Putamen (tissue), 1 donor: ENCODE measurements at places on chromosomes 11 and 22.

- DNase-seq: no peak
These were observed 158.5 kb downstream of the CCDC34 start for GRCh38 chr11:27204529-27204928.

GRCh38 chr11:122491509-122491908 is 164.0 kb upstream of the UBASH3B start:
- DNase-seq: no peak

DNA sequence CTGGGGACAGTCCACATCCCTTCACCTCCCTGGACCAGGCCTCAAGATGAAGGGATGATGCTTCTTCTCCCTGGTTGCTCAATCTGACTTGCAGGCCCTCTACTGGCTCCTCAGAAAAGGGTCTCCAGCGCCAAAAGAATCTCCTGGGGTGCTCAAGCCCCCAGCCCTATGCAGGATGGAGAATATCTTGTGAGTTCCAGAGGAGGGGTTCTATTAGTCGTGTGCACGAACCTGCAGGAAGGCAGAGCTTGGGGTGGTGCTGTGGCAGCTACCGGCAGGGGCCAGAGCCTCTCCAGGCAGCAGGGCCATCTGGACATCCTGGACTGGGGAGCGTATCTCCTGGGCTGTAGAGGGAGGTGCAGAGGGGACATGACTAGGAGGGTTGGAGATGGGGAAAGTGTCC is 1339.5 kb downstream of the BRD1 start:
- DNase-seq: no peak

DNA sequence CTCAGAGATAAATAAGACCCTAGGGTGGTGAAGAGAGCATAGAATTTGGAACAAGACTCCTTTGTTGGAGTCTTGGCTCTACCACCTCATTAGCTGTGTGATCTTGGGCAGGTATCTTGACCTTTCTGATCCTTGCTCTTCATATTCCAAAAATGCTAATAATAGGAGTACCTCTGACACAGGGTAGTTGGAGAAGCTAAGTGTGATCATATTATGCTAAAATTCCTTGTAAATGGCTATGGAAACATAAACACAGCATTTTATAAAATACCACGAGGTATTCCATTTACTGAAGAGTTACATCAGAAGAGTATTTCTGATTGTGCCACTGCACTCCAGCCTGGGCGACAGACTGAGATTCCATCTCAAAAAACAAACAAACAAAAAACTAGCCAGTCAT is 9.4 kb downstream of the PTPRJ start:
- DNase-seq: no peak

DNA sequence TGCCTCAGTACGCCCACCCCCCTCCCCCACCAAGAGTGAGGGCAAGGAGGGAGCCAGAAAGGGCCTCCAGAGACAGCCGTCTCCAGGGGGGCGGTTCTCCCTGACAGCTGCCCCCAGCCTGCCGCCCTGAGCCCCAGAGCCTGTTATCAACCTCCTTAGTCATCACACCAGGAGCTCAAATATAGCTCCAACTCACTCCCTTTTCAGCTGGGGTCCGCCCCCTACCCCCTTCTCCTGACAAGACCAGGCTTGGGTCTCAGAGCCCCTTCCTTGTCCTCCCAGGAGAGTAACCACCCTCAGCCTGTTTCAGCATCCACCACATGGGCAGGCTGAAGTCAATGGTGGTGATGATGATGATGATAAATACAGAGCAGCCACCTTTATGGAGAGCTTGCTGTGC is 2.5 kb upstream of the INPP5J start:
- no peak for DNase-seq

- DNase-seq: no peak
These were observed 11.4 kb downstream of the GNB1L start for GRCh38 chr22:19843107-19843856.

DNA sequence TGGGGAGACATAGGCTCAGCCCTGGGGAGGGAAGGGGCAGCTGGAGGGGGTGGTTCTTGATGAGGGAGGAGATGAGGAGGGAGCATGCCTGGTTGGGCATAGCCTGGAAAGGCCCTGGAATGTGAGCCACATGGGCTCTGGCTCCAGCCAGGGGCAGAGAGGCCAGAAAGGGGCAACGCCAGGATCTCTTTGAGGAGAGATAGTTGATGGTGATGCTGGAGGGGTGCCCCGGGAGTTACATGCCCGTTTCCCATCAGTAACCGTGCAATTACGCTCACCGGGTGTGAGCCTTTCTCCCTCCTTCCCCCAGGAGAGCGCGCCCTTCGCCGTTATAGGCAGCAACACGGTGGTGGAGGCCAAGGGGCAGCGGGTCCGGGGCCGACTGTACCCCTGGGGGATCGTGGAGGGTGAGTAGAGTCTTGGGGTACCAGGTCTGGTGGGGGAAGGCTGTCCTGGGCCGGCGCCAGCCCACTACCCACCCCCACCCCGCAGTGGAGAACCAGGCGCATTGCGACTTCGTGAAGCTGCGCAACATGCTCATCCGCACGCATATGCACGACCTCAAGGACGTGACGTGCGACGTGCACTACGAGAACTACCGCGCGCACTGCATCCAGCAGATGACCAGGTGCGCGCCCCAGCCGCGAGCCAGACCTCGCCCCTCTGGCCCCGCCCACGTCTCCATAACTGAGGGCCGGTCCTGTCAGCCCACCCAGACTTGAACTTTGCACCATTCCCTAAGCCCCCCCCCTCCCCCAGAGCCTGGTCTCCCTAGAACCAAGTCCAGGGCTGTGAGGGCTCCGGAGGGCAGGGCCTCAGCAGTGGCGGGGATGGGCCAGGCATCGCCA is 1.8 kb upstream of the GP1BB start:
- DNase-seq: no peak

- DNase-seq: no peak
These were observed 3.5 kb downstream of the YIF1A start for GRCh38 chr11:66285250-66285947.

DNA sequence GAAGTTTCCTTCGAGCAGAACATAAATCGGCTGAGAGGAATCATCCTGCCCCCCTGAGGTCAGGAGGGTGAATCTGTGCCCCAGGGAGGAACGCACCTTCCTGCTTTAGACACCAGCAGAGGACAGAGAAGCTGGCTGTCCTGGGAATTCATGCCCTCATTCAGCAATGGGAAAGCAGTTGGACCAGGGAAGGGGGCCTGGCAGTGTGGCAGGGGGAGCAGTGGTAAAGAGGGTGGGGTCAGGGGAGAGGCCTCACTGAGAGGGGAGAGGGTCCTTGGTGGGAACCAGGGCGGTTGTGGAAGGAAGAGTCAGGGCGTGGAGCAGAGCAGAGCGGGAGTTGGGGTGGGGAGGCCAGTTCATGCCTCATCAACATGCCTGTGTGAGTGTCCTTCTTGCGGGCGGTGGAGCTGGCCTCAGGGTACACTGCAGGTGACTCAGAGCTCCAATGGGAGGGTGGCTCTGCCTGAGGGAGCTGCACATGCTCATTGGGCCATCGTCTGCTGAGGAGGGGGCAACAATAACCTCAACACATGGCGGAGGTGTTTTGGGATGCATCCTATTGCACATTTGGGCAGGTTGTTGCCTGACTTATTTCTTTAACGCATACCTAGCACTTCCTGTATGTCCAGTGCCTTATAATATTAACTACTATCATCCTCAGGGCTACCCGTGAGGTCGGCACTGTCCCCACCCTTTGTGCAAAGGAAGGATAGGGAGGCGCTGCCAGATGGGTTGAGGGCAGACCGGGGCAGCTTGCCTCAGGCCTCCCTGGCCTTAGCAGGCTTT is 23.2 kb downstream of the MED15 start:
- no peak for DNase-seq

GRCh38 chr22:32245042-32245441 is 10.1 kb downstream of the SLC5A4 start:
- no peak for DNase-seq

- DNase-seq: no peak
These were observed 58.9 kb upstream of the BARX2 start for GRCh38 chr11:129316781-129317180.

GRCh38 chr11:93686812-93687211 is 25.3 kb downstream of the CEP295 start:
- no peak for DNase-seq

GRCh38 chr22:46984751-46985506 is 222.5 kb downstream of the TBC1D22A start:
- DNase-seq: no peak

- no peak for DNase-seq
These were observed 1169.3 kb downstream of the LRRC4C start for GRCh38 chr11:40290171-40290631.

DNA sequence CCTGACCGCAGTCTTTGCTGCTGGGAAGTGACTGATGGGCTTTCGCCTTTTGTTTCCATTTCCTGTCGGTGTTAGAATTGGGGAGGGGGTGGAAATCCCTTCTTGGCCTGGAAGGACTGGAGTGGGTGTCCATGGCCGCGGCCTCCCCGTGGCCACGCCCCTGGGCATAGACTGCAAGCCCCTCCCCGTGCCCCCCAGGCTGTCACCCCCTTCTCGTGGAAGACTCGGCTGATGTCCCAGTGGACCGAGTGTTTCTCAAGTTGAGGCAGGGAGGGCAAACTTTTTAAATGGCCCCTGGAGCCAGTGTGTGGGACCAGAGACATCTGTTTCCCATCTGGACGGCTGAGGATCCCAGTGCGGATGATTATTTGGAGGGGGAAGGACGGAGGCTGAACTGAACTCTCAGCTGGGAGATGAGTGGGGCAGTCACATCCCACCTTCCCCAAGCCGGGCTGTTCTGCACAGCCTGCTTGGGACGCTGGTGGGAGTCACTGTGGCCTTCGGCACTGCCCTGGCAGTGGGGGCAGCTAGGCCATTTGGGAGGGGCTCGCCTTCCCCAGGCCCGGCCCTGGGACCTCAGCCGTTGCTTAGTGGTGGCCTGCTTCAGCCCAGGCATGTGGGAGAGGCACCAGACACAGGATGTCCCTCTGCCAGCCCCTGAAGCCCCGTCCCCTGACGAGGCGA is 1.6 kb downstream of the CD81 start:
- no peak for DNase-seq

DNA sequence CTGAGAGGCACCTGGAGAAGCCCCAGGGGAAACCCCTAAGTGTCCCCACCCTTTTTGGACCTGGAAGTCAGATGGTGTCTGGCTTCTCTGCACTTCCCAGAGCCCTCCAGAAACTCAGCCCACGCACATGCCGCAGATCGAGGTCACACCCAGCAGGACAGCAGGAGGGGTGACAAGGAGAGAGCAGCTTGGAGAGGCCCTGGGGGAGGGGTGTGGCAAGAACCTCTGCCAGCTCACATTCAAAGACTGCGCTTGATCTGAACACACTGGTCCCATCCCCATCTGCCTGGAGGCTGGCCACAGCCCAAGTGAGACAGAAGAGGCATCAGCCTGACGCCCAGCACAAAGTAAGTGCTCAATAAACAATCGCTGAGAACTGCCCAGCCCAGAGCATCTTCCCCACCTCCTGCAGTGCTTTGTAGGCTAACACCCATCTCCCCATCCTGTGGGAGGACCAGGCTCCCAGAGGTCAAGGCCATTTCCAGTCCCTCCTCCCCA is 21.4 kb downstream of the TMPRSS6 start:
- no peak for DNase-seq

DNA sequence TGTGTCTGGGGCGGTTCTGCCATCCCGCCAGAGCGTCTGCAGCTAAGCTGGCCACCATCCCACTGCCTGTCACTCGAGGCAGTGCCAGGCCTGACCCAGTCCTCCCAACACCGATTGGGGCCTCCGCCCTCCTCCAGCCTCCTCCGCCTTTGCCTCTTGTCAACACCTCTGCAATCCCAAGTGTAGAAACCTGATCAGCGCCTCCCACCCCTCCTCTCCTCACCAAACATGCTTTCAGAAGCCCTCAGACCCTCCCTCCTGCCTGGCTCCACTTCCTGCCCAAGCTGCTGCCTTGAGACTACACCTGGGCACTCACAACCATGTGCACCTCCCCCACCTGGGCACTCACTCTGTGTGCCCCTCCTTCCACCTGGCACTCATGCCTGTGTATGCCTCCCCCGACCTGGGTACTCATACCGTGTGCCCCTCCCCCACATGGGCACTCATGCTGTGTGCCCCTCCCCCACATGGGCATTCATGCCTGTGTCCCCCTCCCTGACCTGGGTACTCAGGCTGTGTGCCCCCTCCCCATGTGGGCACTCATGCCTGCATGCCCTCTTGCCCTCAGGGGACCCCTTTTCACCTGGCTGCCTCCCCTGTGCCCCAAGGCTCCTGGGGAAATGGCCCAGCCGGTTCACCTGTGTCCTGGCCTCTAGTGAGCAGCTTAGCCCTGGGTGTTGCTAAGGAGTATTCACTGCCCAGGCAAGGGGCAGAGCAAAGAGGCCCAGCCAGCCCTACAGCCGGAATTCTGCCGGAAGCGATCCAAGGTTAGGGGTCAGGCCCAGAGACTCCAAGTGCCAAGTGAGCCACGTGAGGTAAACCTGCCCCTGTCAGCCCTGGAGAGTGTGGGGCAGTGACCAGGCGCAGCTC is 5.5 kb upstream of the IFITM10 start:
- no peak for DNase-seq

GRCh38 chr11:62556108-62556874 is 9.7 kb upstream of the AHNAK start:
- no peak for DNase-seq

GRCh38 chr11:129375751-129376657 is at the start of gene BARX2:
Gene BARX2, plus strand, starts transcription at chr11:129375848. Its CDS starts 188 bp downstream, at chr11:129376036.
- DNase-seq: peak; percentile 20

DNA sequence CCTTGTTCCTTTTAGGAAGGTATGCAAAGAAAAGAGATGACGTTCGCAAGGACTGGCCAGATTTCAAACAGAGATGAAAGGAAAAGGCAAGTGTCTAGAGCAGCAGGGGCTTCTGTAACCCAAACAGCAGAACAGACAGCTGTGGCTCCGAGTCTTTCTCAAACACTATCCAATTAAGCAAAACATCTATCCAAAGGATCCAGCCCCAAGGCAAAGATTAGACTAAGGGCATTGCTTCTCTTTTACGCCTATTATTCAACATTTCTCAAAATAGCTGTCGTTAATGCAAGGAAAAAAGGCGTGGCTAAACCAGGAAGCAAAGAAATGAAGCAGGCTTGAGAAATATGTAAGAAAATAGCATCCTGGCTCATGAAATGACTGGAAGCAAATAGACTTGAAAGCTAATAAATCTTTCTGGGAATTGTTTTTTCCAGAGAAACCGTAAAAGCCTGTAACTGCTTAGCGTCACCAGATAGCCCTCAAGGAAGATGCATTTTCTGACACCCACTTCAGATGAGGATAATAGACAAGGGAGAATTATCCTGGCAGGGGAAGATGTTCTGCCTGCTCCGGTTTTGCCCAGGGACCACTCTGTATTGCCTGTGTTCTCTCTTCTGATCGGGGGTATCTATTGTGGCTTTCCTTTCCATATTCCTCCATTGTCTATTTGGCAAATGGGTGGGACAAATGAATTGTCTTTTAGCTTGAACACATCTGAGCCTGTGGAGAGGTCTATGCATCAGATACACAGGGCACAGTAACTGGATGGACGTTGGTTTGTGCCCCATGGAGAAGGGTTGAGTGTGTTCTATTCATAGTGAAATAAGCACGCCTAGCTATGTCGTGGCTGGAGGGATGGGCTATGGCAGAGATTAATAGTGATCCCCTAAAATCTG is 20.2 kb downstream of the C11orf96 start:
- no peak for DNase-seq
